ENCODE measurements at places on chromosomes 7 and 10.

- DNase-seq: no peak
These were observed 151.5 kb upstream of the TARP start for GRCh38 chr7:38424750-38425463.

GRCh38 chr7:17392846-17393245, 94.4 kb downstream of the AHR start:
- no peak for DNase-seq

GRCh38 chr7:130365511-130366441, 14.5 kb upstream of the CPA1 start:
- no peak for DNase-seq

GRCh38 chr7:142776206-142776844, 5.6 kb downstream of the PRSS2 start:
- no peak for DNase-seq

DNA sequence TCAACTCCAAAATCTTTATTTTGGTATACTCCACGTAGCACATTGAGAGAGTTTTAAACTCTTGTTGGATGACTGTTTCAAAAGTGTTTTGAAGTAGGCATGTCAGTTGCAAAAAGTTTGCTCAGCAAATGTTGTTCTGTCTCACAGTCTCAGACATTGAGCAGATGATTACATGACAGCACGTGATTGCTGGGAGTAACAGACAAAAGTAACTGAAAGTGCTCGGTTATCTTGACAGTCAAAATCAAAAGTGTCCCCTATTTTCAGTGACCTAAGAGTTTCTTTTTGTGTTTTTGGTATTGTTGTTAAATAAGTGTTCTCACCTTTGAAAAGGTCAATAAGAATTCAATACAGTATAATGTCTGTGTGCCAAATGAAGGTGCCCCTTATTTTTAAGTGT, 84.3 kb downstream of the CFTR start:
- no peak for DNase-seq

DNA sequence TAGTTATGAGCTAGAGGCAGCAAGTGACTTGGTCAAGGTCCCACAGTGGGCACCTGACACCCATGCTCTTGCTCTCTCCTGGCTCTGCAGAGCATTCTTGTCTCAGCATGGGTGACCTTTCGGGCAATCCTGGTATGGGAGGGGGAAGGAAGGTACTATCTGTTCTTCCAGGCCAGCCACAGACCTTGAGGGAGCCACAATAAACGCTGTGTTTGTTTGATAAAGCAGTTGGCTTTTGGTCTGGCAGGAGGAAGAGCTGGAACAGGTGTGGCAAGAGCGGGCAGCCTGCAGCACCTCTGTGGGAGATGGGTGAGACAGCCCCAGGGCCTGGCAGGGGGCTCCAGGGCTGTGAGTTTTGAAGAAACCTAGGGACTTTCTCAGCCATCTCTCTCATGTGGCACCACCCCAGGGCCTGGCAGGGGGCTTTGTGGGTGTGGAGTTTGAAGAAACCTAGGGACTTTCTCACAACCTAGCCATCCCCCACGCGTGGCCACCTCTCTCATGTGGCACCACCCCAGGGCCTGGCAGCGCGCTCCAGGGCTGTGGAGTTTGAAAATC, 11.4 kb downstream of the CLDN3 start:
- DNase-seq: no peak

GRCh38 chr10:112361951-112362751, 11.8 kb upstream of the ACSL5 start:
- no peak for DNase-seq

DNA sequence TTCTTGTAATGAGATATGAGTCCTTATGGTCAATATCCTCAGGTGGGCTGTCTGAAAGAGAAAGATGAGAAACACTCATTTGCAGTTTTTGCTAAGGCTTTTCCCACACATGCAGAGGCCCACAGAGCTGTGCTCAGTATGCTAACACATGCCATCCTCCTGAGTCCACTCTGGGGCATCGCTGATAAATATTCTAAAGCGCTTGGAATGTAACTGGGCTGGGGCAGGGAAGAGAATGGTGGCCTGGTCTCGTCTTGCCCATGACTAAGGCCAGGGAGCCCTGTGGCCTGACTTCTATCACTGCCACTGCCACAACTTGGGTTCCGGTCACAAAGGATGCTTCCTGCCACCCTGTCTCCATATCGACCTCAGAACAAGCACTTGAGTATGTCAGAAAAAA, 199.7 kb upstream of the FRMD4A start:
- DNase-seq: no peak

DNA sequence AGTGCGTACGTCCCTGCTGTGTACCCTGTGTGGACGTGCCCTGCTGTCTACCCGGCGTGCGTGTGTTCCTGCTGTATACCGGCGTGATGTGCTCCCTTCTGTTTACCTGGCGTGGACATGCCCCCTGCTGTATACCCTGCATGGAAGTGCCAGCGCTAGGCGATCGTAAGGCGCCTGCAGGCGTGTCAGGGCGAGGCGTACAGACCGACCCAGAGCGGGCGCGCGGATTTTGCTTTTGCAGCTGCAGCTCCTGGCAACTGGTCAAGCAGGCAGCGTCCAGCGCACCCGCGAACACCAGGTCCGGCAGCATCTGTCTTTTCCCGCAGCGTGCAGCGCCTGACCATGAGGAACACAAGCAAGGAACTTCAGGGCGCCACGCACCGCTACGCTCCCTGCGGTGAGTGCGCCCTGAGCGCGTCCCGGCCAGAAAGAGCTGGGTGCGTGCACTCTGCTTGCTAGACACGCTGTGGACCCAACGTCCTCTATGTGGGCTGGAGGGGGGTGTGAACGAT, 680 bp downstream of the C7orf57 start:
- no peak for DNase-seq

DNA sequence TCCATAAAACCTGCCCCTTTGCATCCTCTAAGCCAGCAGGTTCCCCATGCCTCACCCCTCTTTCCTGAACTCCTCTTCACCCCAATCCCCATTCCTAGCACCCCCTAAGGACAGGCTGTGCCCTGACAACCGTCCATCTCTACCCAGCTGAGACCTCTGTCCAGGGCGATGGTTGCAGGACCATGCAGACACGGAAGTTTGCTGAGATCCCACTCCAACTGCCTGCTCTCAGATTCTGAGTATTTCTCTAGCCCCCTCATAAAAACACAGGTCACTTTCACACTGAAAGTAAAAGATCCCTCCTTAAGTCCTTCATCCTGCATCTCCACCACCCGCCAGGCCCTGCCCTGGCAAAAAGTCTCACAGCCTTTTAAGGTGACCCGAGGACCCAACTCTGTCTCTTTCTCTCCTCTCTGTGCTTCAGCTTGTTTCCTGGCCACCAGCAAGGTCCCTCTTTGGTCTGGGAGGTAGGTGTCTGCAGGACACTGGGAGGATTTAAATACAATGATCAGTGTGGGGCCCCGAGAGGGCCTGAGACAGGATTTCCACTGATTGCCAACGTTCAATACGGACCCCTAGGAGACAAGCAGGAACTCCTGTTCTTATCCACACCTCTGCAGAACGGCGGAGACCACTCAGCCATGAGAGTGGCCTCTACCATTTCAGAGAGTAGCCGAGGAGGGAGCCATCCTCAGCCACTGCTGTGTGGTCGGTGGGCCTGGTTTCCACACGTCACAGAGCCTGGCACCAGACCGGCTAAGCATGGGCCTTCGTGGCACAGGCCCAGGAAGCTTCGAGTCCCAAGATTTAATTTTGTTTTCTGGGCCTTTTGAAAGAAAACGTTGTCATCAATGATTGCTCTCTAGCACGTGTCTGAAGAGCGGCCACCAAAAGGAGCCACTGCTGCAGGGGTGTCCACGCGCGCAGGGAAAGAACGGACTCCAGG, 27.9 kb downstream of the CALML3 start:
- no peak for DNase-seq

DNA sequence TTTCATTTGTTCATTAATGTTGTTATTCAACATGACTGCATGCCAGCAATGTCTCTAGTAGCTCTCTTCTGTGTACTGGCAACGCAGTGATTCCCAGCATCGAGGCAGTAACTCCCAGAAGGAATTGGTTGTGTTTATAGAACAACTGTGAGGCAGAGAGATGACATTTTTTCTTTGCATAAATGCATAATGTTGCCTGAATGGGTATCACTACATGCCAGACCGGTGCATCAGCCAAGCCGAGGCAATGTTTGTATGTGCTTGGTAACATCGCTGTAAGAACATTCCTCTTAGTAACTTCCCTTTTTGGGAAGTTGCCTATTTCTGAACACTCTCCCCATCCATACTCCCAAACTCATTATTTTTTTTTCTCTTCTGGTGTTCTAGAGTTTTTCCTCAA, 182.9 kb downstream of the HTR7 start:
- no peak for DNase-seq

GRCh38 chr7:156180451-156181229, 368.4 kb upstream of the SHH start:
- DNase-seq: no peak

GRCh38 chr7:146414373-146414772, 297.8 kb downstream of the CNTNAP2 start:
- DNase-seq: no peak

DNA sequence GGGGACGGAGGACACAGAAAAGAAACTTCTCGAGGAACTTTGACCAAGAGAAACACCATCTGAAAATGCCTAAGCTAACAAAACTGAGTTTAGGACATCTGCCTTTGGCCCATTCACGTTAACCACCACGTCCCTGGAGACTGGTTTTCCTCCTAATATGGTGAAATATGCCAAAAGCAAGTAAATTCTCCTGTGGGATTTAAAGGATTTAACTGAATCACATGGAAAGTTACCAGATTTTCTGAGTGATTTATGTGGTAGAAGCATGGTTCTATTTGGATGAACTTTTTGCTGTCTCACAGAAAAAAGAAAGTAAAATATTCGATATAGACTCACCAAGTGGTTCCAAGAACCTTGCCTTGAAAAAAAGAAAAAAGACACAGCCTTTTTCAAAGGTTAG, 30.4 kb upstream of the BMPER start:
- no peak for DNase-seq

DNA sequence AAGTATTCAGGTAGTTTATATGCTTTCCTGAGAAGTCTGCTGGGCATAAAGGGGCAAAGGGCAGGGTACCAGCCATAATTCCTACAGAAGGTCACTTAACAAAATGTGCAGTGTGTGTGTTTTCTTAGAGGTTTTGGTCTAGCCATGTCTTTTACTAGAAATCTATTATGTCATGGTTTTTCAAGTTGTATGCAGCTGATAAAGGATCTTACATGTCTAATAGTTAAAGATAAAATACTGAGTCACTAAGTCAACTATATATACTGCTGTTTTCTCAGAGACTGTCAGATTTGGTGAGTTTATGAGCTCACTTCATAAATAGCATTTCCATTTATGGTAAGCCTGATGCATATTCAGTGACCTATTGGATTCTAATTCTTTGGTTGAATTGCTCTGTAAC, 7.7 kb downstream of the CASP2 start:
- DNase-seq: no peak

All from GDM1 (cell line).